AG20443 (cell line): ENCODE measurements at places on chromosomes 1 and 21.
A peak's percentile ranks its signal among the peaks of the same experiment; 100 is the strongest.

- DNase-seq: no peak
Measured at GRCh38 chr1:167496797-167497619, 21.3 kb downstream of the CD247 start.

DNA sequence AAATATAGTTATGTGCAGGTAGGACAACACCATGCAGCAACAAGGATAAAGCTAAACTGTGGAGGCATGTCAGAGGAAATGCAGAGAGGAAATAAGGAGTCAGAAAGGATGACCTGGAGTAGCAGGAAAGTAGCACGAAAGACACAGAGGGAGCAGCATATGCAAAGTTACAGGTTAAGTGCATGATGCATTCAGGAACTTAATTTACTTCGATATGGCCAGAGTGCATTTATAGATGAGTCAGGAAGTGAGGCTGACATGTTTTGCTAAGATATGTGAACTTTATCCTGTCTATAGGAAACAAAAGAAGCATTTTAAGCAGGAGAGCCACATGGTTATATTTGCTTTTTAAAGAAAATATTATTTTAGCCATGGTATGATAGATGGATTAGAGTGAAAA, 15.4 kb upstream of the MUTYH start:
- DNase-seq: no peak

DNA sequence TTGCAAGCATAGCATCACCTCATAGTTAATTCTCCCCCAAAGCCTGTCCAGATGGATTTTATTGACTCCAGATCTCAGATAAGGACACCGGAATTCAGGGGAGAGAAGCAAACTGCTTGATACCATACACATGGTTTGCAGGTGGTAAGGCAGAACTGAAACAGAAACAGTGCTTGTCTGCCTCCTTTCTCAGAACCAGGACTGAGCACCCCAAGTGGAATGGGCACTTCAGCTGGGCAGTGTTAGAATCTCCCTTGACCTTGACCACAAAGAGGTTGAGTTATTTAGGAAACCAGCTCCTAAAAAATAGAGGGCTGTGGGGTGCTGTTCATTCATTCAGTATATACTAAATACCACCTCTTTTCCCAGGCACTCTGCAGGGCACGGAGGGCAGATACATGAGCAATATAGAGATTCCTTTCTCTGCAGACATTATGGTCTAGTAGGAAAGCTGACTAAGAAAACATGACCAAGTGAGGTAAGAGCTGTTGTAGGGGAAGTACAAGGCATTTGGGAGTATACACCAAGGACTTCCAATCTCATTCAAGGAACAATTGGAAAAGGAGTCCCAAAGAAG, 185.2 kb downstream of the C1orf94 start:
- DNase-seq: no peak

GRCh38 chr1:121417325-121417923, 232.6 kb downstream of the SRGAP2C start:
- no peak for DNase-seq

- DNase-seq: peak; percentile 58
Measured at GRCh38 chr1:64471218-64472039, 1.5 kb downstream of the CACHD1 start.

DNA sequence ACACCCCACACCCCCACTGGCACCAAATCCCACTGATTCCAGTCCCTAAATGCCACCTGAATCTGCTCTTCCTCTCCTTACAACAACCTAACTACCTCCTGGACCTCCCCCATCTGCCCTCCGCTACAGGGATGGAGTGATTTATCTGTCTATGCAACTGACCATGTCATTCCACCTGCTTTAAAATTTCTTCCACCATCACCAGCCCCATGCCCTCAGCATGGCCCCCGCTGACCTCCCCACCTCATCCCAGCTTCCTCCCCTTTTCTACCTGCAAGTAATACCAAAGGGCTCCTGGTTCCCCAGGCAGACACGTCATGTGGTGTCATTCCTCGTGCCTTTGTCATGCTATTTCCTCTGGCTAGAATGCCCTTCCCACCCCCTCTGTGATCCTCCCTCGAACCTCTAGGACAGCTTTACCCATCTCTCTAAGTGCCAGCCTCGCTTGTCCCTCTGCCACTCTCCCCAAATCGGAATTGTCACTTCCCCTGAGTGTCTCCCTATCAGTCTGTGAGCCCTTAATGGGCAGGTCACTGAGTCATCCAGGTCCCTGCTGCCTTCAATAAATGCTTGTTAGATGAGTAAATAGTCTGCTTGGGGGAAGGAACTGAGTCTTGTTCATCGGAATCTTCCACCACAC, 3.7 kb downstream of the GJB4 start:
- peak; percentile 55 for DNase-seq

DNA sequence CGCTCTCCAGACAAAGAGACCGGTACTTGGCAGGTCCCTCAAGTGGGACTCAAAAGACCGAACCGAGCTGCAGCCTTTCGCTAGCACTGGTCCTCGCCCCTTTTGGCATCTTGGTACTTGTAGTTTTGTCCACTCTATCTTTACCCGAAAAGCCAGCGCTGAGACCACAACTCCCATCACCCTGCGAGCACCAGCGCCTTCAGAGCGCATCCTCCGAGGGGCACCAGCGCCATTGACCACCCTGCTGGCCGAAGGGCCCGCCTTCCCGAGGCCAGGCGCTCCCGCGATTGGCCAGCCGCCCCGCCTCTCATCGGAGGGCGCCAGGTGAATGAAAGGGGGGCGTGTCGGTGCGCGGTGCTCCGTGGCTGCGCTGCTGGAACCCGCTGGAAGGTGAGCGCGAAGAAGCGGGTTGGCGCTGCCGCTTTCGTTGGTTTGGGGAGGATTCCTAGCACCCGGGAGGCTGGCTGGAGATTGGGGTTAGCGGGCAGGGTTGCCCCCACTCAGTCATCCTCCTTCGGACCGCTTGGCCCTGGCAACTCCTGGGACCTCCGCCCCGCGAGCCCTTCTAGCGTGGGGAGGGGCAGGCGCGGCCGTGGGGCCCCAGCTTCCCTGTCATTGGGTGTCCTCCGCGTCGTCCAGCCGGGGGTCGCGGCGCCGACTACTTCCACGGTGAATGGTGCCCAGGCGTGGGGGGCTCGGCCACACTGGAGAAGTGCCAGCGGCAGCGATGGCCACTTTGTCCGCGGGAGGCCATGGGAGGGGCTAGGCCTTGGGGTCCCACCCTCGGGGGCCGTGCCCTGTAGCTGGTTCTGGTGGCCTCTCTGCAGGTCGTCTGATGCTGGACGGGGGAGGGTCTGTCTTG, at the start of gene ZBTB8B:
Gene ZBTB8B, plus strand, starts transcription at position 357 of the 862 bp plus-strand sequence. CDS start 5,553 bp downstream, outside the sequence.
- peak; percentile 70 for DNase-seq

DNA sequence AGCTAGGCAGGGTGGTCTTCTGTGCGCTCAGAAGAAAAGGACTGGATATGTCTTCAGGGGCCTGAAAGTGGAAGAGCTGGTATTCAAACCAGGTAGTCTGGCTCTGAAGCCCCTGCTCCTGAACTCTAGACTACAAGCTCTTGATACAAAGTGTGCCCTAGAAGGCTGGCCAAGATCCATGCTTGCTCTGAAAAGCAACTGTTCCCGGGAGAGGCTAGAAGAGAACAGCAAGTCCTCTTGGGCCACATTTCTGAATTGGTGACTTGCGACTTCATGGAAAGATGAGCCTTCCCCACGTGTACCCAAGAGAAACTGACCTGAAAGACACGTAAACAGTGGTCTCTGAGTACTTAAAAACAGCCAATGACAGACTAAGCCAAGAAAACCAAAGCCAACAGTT, 123.3 kb upstream of the GRIK3 start:
- DNase-seq: no peak

- DNase-seq: no peak
Measured at GRCh38 chr1:88646476-88647248, 37.4 kb upstream of the PKN2 start.

DNA sequence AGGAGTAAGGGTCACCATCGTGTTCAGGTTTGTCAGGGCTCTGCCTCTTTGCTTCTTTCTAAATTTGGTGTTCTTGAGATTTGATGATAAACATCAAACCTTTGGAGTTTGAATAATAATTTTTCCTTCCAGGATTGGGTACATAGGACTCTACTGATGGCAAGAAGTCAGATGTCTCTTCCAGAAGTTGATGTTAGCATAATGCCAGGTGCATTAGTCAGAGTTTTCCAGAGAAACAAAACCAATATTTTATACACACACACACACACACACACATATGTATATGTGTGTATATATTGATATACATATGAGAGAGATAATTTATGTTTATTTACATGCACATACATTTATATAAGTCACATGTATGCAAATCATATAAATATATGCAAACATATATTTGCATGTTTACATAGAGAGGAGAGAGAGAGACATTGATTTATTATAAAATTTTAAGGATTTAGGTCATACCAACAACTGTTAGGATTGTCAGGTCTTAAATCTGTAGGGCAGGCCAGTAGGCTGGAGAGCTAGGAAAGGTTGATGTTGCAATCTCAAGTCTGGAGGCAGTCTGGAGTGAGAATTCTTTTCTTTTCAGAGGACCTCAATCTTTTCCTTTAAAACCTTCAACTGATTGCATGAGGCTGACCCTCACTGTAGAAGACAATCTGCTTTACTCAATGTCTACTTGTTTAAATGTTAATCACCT, 199.2 kb downstream of the HLX start:
- DNase-seq: peak; percentile 38

GRCh38 chr1:232009741-232010140, 383.2 kb downstream of the DISC1 start:
- DNase-seq: no peak

GRCh38 chr1:54001591-54001990, 16.4 kb downstream of the LDLRAD1 start:
- no peak for DNase-seq

DNA sequence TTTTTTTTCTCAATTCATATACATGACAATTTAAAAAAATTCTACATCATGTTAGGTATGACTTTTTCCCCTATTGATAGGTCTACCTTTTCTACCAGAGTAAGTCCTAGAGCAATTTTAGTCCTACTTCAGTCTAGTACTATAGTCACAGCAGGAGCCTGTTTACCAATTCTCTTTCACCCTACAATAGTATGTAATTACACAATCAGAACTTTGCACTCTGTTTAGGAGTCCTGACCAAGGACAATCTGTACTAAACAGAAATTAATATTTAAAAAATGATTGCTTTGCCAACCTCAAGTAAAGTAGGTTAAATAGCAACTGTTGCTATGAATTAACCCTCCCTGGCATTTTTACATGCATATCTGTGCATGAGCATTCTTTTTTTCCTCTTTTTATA, 810 bp upstream of the CYP4A11 start:
- no peak for DNase-seq

GRCh38 chr1:21743476-21743875, 39.5 kb downstream of the USP48 start:
- DNase-seq: no peak

- DNase-seq: no peak
Measured at GRCh38 chr1:33624991-33625870, 152.8 kb downstream of the ZSCAN20 start.

- no peak for DNase-seq
Measured at GRCh38 chr1:37040261-37040660, 5.9 kb upstream of the GRIK3 start.

GRCh38 chr1:55331351-55331750, 116.2 kb upstream of the USP24 start:
- DNase-seq: no peak

DNA sequence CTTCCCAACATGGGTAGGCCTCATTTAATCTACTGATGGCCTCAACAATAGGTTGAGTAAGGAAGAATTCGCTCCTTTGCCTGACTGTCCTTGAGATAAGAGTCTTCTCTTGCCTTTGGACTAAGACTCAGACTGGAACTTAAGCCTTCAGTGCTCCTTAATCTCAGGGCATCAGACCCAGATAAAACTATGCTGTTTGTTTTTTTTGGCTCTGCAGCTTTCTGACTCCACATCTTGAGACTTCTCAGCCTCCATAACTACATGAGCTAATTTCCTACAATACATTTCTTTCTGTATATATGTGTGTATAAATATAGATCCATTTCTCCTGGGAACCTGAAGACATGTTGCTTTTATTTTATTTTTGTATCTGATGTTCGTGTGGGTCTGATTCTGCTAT, 1470.7 kb upstream of the PRMT6 start:
- no peak for DNase-seq

DNA sequence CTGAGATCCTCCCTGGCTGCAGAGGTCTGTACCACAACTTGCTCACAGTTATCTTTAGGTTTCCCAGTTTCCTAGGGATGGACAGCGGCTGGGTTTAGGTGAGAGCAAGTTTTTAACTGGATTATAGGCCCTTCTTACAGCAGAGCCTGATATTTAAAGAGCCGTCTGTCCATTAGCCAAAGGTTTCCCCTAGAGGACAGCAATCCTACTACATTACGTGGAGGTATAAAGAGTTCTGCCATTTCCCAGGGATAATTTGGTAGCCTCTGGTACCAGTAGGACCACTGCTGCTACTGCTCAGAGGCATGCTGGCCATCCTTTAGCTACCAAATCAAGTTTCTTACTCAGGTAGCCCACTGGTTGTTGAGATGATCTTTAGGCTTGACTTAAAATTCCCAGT, 21.9 kb upstream of the FCGR2A start:
- no peak for DNase-seq

DNA sequence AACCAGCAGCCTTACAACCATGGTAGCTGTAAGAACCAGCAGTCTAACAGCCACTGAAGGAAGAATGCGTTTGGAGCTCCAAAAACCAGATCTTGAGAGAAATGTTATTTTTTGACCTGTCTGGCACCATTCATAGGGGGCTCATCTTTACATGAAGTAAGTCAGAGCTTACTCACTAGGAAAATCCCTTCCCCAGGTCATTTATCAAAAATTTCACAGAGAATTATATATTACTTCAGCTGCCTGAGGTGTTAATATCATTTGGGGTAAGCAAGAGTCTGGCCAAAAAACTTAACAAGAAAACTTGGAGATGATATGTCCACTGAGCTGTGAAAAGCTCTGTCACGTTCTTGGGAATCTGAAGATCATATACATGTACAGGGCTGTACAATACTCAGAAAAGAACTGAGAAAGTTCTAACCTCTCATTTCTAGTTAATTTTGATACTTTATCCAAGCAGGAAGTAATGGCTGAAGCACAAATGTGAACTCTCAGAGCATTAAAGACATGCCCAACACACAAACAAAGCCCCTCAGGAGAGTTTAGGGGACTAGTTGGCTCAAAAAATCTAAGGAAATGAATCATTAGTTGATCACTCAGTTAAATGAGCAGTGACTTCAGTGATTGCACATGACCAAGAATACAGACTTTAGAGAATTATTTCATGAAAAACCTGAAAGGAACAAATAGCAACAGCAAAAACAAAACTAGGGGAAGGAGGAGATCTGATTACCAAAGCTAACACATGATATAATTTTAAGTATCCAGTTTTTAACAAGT, 681.1 kb downstream of the LTN1 start:
- no peak for DNase-seq

- DNase-seq: no peak
Measured at GRCh38 chr1:117290890-117291289, 76.4 kb upstream of the MAN1A2 start.

DNA sequence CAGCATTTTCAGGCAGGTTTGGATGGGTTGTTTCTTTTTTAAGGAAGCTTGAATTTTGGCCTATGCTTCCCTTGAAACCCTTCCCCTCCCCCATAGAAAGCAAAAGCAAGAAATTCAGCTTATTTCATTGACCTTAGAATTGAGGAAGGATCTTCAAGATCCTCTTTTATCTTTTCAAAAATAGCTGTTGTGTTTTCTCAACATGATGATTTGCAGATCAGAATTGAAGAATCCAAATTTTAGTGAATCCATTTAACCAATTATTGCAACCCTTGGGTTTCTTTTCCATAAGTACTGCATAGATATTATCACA, 73.7 kb downstream of the LRRC8C start:
- DNase-seq: no peak

GRCh38 chr1:145695821-145696629, 11.1 kb downstream of the PDZK1 start:
- DNase-seq: no peak

GRCh38 chr21:33801424-33802405, 113.9 kb downstream of the ATP5PO start:
- peak; percentile 35 for DNase-seq
